Foreskin keratinocyte (primary cell): ENCODE measurements at places on chromosomes 2 and 18. TPM values are rescaled to one million over a fixed set of nuclear protein-coding genes. Genes with fewer than 3 reads are reported as not detected.

DNA sequence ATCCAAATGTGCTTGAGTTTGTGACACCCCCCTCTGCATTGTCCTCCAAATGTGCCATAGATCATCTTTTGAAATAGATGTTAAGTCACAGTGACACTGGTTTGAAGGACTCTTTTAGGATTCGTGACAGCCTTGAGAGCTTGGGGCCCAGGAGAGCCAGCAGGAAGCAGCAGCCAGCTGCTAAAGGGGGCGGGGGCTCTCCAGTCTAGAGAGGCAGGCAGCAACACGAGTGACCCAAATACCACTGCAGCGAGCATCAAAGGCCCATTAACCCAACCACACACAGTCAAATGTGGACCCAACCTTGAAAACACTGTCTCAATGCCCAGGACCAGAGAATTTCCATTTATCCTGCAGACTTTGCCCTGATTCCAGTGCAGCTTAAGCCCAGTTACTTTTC is 75.6 kb downstream of the ZBTB7C start:
- no peak for DNase-seq

- no peak for DNase-seq
Observed at GRCh38 chr2:3387011-3387410, 7.5 kb downstream of the TRAPPC12 start.

- no peak for DNase-seq
Observed at GRCh38 chr18:24602201-24602600, 141.8 kb downstream of the HRH4 start.

Gene GPR39
- total RNA-seq, result 10.5 and 11.3 TPM in 2 replicates
